ENCODE measurements at places on chromosomes 4 and X. TPM values are rescaled to one million over a fixed set of nuclear protein-coding genes. Genes with fewer than 3 reads are reported as not detected.

Gene SGMS2
- total RNA-seq: 0.42 TPM

DNA sequence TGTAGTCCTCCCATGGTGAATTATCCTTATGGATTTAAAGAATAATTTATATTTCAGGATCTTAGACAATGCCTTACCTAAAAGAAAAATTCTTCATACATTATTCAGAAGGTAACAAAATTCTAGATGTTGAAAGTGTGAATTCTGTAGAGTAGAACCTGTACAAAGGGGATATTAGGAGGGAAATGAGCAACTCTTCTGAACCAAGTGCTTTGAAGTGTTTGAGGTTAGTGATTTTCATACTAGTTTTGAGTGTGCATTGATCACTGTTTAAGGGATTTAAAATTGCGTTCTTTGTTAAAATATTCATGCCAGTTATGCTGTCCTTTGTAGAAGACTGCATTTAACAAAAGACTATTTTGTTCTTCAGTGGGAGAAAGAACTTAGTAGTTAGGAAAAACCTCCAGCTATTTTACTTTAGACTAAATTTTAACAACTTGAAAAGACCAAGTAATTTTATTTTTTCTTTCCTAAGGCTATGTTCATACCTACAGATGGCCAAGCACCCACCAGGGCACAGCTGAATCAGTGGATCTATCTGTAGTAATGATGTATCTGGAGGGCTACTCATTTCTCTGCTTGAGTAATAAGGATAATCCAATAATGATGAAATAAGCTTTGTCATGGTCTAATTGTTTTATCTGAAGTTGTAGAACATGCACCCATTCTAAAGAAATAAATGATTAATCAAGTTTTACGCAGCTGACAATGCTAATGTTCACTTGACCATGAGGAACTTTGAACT lies 134.3 kb upstream of the RPS6KA6 start:
- no peaks in the 10 kb centered on the region for H3K4me1 ChIP-seq
- no peaks in the 10 kb centered on the region for H3K36me3 ChIP-seq
- H3K4me3 ChIP-seq: no peak overlapping the region
- DNase-seq: no peak
- H3K27ac ChIP-seq: no peak overlapping the region

Gene CT45A1
- not detected for total RNA-seq

DNA sequence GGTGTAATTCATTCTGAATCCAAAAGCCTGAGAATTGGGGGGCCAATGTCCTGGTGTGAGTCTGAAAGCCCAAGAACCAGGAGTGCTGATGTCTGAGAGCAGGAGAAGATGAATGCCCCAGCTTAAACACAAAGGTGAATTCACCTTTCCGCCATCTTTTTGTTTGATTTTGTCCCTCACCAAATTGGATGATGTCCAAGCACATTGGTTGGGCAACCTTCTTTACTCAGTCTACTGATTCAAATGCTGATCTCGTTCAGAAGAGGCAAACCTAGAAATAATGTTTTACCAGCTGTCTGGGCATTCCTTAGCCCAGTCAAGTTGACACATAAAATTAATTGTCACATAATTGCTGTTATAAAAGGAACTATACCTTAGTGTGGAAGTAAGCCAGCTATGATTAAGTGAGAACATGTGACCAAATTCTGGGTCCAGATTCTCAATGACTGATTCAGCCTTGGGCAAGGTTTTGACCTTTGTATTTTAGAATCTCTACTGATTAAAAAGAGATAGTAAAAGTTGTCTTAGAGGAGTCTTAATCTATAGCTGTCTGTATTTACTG lies 34.5 kb upstream of the SLC4A4 start:
- no peak overlapping the region for H3K4me3 ChIP-seq
- H3K4me1 ChIP-seq: peaks cover 4% of the 10 kb centered on the region
- no peak for DNase-seq
- peaks cover 3% of the 10 kb centered on the region for H3K27me3 ChIP-seq
- no peak overlapping the region for H3K27ac ChIP-seq
- H3K36me3 ChIP-seq: no peaks in the 10 kb centered on the region

Gene STARD8
- total RNA-seq: 0.06 TPM

Gene EGFL6
- 2.0 TPM for total RNA-seq

DNA sequence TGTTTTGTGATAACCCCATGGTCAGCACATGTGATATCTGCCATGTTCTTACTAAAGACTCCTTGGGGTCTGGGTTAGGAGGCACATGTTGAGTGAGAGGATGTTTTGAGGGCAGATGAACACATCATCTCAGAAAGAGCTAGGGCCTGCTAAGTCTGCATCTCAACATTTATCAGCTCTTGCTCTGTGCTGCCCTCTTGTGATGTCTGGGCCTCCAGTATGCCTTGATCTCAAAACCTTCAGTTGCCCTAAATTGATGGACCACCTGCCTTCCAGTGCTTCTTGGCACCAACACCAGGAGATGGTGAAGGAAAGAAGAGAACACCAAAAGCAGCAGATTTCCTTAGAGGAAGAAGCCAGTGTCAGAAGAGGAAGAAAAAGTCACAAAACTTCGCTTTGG lies 22.5 kb downstream of the MID1 start:
- H3K27ac ChIP-seq: no peak overlapping the region
- no peaks in the 10 kb centered on the region for H3K27me3 ChIP-seq
- no peak for DNase-seq
- H3K36me3 ChIP-seq: no peaks in the 10 kb centered on the region
- no peak overlapping the region for H3K4me3 ChIP-seq

GRCh38 chr4:141255016-141255415 lies 34.3 kb downstream of the ZNF330 start:
- H3K27me3 ChIP-seq: peaks cover 6% of the 10 kb centered on the region
- H3K27ac ChIP-seq: no peak overlapping the region
- DNase-seq: no peak
- no peaks in the 10 kb centered on the region for H3K4me1 ChIP-seq
- no peak overlapping the region for H3K4me3 ChIP-seq
- H3K36me3 ChIP-seq: no peaks in the 10 kb centered on the region

Gene NDNF
- total RNA-seq: 0.06 TPM

All from activated CD4-positive, alpha-beta T cell treated with anti-CD3 and anti-CD28 coated beads, Interleukin-2, amount 10 ng/mL, durations not matched to agents 7 days and 5 days (primary cell).